GM12878 (cell line): ENCODE measurements at places on chromosomes 5 and 9. TPM values are rescaled to one million over a fixed set of nuclear protein-coding genes. Genes with fewer than 3 reads are reported as not detected.

GRCh38 chr5:107370396-107370968 lies 300.3 kb downstream of the EFNA5 start:
- peaks cover 4% of the 10 kb centered on the region; the same call in 1 of the 2 replicates for H3K4me1 ChIP-seq
- H3K27me3 ChIP-seq, result no peaks in the 10 kb centered on the region
- no peak for DNase-seq
- H3K4me3 ChIP-seq, result no peak overlapping the region
- no peaks in the 10 kb centered on the region for H3K36me3 ChIP-seq

- no peaks in the 10 kb centered on the region for H3K27me3 ChIP-seq
- 0 out of 2 replicates have a peak, but pooled peaks cover 5% of the 10 kb centered on the region for H3K4me1 ChIP-seq
- DNase-seq, result no peak
These were observed 27.7 kb downstream of the ECPAS start for GRCh38 chr9:111456529-111456928.

GRCh38 chr5:161096581-161096980 lies 244.6 kb upstream of the ATP10B start:
- no peaks in the 10 kb centered on the region for H3K27me3 ChIP-seq
- H3K4me3 ChIP-seq, result no peak overlapping the region
- no peaks in the 10 kb centered on the region for H3K4me1 ChIP-seq
- DNase-seq, result no peak

DNA sequence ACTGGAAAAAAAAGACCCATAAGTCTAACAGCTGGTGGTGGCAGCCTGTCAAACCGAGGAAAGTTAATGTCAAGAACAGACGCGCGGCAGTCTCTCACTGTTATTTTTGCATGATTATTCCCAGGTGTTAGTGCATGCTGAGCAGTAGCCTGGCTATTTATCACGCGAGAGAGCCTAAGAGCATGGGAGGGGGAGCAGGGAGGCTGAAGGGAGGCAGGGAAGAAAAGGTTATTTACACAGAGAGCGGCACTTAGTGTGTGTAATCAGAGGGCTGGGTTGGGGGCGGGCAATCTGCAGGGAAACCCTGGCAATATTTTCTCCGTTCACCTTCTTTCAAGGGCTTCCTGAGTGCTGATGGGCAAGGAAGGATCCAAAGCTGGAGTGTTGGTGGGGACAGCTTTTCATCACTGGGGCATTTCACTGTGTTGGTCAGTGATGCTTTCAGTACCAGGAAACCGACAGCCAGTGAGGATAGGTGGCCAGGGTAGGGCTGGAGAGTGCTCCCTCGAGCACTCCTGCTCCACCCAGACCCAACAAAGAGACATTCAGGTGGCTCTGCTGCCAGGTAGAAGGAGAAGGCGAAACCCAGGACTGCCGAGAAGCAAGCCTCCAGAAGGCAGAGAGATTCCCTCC lies 39.6 kb downstream of the ZNF608 start:
- H3K27ac ChIP-seq, result peak overlapping the region; percentile 78
- peaks cover 61% of the 10 kb centered on the region for H3K4me1 ChIP-seq
- peak overlapping the region; percentile 16; the same call in 1 of the 2 replicates for H3K4me3 ChIP-seq
- no peaks in the 10 kb centered on the region for H3K27me3 ChIP-seq
- H3K36me3 ChIP-seq, result no peaks in the 10 kb centered on the region
- DNase-seq, result no peak

The PAX5 gene
- 118 and 123 TPM in 2 replicates for total RNA-seq

The PCSK1 gene
- 0.08 TPM in 1 of 2 replicates, not detected in the other for total RNA-seq

The TAF11L10 gene
- total RNA-seq, result not detected in 2 replicates

The SLIT3 gene
- total RNA-seq, result 0.05 TPM in 1 of 2 replicates, not detected in the other
